Activated T-cell treated with anti-CD3 and anti-CD28 coated beads, Interleukin-2, amount 50 U/mL, for 24 hours (primary cell): ENCODE measurements at places on chromosomes 13 and 19.

DNA sequence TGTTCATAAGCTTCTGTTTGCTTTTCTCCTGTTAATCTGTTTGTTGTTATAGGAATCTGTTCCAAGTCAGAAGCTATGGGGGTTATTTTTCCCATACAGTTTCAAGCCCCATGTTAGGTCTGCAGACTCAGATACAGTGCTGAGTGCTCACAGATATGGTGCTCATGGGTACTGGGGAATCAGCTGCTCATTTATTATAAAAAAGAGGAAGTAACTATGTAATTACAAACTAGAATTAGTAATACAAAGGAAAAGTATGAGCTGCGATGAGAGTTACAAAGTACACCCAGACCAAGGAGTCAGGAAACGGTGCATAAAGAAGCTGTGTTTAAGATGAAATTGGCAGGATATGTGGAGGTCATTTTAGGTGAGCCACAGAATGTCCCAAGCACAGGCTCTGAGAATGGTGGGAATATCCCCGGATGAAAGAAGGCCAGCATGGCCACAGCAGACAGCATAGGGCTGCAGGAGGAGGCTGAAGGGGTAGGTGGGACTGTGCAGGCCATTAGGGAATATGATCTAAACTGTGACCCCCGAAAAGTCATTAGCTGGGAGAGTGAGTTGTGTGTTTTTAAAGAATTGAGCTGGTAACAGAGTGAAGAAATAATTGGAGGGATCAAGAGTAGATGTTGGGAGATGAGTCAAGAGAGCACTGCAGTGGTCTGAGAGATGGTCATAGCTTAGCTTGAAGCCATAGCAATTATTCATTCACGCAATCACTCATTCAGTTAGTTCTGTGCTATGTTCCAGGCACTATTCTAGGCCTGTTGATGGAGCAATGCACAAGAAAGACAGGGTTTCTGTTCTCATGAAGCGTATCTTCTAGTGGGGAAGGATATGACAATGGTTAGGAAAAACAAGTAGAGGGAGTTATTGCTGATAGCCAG lies 177.4 kb upstream of the UBL3 start:
- DNase-seq: no peak
- H3K27ac ChIP-seq: no peak overlapping the region
- H3K36me3 ChIP-seq: no peaks in the 10 kb centered on the region
- no peak overlapping the region for H3K4me3 ChIP-seq
- no peaks in the 10 kb centered on the region for H3K27me3 ChIP-seq

DNA sequence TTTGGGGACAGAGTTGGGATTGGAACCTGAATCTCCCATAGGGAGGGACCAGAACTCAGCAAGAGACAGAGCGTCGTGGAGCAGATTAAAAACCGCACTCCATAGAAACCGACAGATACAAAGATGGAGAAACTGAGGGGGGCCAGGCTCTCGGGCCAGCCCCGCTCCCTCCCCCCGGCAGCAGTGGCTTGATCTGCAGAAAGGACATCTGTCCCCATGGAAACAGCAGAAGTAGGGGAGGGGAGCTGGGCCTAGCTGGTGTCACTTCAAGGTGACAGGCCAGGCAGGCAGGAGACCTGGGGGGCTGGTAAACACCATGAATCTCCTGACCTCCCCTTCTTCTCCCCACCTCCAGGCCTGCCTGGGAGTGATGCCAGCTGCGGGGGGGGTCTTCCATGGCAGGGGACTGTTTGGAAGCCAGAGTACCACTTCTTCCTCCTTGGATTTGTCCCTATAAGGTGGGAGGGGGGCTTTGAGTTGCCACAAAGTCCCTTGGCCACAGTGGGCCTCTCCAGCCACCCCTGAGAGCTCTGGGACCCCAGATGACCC lies 10.9 kb downstream of the TMIGD2 start:
- no peak for DNase-seq
- no peaks in the 10 kb centered on the region for H3K4me1 ChIP-seq
- no peak overlapping the region for H3K27ac ChIP-seq
- H3K4me3 ChIP-seq: no peak overlapping the region
- H3K27me3 ChIP-seq: no peaks in the 10 kb centered on the region
- H3K36me3 ChIP-seq: peaks cover 2% of the 10 kb centered on the region

- no peaks in the 10 kb centered on the region for H3K4me1 ChIP-seq
- no peak overlapping the region for H3K27ac ChIP-seq
- no peak for DNase-seq
- no peaks in the 10 kb centered on the region for H3K27me3 ChIP-seq
Measured at GRCh38 chr13:91491980-91492379, 93.6 kb downstream of the GPC5 start.

DNA sequence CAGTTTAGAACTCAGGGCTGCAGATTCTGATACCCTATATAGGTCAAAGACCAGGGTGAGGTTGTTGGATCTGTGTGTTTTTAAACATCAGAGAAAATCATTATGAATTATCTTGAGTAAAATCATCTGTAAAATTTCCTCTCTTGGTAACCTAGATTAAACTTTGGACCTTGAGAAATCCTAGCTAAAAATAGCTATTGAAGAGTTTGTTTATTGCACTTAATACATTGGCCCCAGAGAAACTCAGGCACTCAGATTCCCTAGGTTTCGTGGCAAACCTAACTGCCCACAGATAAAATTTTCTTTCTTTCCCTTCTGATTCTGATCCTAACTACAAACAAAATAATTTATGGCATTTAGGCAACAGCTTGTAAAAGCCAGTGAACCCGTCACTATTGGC lies 102.3 kb downstream of the GPC6 start:
- no peaks in the 10 kb centered on the region for H3K27me3 ChIP-seq
- no peaks in the 10 kb centered on the region for H3K36me3 ChIP-seq
- H3K4me3 ChIP-seq: no peak overlapping the region
- no peaks in the 10 kb centered on the region for H3K4me1 ChIP-seq

GRCh38 chr19:16208064-16208759 lies 10.5 kb downstream of the AP1M1 start:
- H3K27ac ChIP-seq: peak overlapping the region; percentile 88
- H3K27me3 ChIP-seq: no peaks in the 10 kb centered on the region
- no peak for DNase-seq
- H3K4me3 ChIP-seq: peak overlapping the region; percentile 44
- H3K4me1 ChIP-seq: peaks cover 70% of the 10 kb centered on the region

DNA sequence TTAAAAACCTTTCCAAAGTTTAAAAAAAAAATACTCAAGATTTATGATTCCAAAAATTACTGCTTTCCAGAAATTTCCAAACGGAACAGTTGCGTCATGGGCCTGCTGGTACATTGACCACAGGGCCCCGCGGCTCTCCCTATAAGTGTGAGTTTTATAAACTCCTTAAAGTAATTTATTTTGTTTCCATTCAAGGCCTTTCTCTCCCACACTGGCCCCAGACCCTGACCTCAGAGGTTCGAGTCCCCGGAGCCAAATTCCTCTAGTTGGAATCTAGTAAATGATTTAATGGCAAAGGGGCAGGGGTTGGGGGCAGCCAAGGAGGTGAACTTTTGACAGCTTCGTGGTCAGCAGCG lies 97.5 kb downstream of the INSR start:
- H3K36me3 ChIP-seq: no peaks in the 10 kb centered on the region
- peak overlapping the region; percentile 90 for H3K27ac ChIP-seq
- H3K4me1 ChIP-seq: peaks cover 34% of the 10 kb centered on the region
- peaks cover 33% of the 10 kb centered on the region for H3K27me3 ChIP-seq
- DNase-seq: no peak
- H3K4me3 ChIP-seq: peak overlapping the region; percentile 74
